ENCODE measurements at places on chromosomes 4 and X.

- peak; percentile 46 for DNase-seq
These were observed 34.5 kb upstream of the HELT start for GRCh38 chr4:184983672-184984356.

DNA sequence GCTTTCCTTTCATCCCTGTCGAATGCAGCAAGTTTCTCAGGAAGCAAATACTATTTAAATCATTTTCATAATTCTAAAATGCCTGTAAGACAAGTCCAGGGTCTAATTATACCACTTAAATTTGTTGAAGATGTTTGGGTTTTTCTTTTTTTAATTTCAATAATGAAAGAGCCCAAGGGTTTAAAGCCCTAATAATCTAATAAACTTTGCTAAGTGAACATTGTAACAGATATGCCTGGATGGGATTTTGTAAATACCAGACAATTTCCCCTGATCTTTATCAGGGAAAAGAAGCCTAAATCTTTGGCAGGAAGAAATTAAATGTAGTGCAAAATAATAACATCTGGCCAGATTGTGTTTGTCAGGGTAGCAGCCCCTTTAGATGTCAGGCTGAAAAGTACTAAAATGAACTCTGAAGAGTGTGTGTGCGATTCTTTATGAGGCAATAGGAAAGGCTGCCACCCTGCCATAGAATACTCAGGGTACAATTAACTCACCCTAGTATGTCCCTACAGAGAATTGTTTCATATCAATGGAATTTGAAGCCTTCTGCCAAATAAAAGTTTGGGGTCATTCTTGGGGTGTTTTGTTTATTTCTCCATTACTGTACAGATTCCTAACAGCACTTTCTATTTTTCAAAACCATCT is 45.6 kb downstream of the GPC3 start:
- DNase-seq = no peak

DNA sequence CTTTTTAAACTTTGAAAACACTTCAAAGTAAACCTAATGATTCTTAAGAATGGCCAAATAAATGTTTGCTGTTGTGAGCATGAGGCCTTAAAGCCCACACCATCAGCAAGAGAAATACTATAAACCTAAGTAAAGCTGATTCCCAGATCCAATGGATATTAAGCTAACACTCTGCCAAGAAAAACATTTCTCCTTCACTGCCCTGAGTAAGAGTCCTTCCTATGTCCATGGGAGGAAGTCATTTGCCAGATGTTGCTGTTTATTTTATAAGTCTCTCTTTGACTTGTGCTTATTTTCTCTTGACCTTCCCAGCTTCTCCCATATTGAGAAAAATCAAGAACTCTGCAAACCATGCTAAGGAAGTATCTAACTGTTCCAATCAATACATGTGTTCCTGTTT is 154.3 kb upstream of the EDNRA start:
- no peak for DNase-seq

- DNase-seq = no peak
These were observed 11.6 kb upstream of the TMEM128 start for GRCh38 chr4:4259484-4260100.

DNA sequence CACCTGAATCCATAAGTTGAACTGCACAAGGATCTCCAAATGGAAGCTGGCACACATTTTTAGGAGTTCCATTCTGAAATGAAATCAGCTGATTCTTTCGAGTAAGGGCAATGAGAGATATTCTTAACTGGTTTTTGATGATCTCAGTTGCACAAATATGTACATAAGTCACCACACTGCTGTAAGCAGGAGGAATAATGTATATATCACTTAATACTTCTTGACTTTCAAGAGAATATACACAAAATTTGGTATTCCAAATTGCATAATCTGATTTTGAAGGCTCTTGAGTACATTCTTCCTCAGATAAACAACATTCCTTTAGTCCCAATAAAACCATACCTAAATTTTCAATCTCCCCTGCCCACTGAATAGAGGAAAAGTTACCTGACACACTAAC is 8.2 kb downstream of the FANCB start:
- DNase-seq = no peak

GRCh38 chrX:120459309-120459708 is 9.8 kb downstream of the LAMP2 start:
- no peak for DNase-seq

GRCh38 chrX:48897625-48898306 is at the start of the genes PQBP1 and TIMM17B:
Gene PQBP1 (plus strand): TSS chrX:48897930. CDS start chrX:48898510, 580 bp downstream.
Gene TIMM17B (minus strand): TSS chrX:48897768. CDS start chrX:48897749, 19 bp downstream.
- DNase-seq = peak; percentile 94

DNA sequence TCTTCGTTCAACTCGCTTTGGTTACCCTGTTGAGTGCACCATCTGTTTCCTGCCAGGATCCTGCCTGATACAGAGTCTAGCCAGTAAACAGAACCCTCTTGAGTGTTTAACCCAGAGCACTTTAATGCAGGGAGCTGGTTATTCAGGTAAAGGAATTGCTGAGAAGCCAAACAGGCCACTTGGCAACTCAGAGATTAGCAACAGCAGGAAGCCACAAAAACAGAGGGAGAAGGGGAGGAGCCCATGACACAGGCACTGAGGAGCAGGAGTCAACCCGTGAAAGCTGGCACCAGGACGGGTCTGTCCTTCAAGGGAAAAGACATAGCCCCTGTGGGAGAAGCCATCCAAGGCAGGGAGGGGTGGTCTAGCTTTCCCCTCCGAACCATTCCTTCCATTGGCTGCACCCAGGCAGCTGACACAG is 641.4 kb downstream of the ZNF674 start:
- no peak for DNase-seq
